ENCODE measurements at places on chromosomes 12 and 14.

GRCh38 chr14:31449971-31450610 is 7.2 kb downstream of the DTD2 start:
- no peak for DNase-seq

GRCh38 chr12:10279937-10280336 is 27.7 kb upstream of the KLRD1 start:
- DNase-seq, result no peak

DNA sequence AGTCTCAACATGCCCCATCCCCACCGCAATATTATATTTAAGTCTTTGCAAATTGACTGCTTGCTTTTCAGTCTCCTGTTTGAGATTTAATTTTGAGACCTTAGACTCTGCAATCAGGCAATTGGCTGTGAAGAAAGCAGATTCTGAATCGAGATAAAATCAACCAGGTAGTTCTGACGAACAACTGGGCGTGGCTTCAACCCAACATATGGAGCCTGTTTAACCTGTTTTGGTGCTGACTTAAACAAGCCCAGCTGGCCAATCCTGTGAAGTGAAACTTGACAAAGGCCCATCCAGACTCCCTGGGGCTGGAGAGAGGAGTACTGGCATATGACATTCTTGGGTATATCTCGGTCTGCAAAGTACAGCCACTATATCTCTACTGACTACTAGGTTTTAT is 9.8 kb upstream of the CIPC start:
- DNase-seq, result no peak

DNA sequence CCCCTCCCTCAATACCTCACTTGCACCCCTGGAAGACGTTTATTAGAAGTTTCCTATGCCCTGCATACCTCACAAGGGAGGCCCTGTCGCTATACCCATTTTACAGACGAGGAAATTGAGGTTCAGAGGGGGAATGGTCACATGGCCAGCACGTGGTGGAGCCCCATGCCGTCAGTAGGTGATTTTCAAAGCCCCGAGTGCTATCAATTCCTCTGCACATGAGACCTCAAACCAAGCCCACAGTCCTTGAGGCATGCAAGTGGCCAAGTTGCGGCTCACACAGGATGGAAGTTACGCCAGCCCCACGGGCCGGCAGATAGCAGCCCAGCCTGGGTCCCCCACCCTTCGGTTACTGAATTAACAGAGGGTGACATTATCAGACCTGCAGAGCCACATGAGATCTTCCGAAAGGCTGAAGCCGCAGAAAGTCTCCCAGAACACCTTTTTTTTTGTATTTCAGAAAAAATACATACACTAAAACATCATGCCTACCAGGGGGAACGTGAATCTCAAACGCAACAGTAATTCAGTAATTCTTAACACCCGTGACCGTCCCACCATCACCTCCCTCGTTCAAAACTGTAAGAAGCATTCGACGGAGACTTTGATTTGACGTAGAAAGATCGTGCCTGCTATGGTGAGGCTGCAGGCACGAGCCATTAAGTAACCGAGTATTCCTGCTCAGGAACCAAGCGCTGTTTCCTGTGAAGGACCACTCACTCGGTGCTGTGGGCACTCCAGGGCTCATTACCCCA is 129.0 kb downstream of the RFLNA start:
- no peak for DNase-seq

DNA sequence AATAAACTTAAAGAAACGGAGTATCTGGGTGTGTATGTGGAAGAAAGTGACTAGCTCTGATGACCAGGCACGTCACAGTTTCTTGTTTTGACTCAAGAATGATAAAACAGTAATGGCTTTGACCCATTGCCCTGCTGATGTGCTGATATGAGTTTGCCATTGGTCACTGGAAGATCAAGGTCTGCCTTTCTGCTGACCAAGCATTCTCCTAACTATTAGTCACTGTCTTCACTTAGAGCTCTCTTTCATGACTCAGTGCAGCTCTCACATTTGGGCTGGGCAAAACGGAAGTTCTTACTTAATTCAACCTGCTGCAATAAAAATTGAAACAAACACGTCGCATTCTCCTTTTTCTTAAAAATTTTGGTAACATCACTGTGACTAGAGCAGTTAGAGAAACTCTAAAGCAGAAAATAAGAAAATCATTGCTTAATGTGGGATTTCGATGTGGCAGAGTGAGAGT is 366.7 kb downstream of the BTG1 start:
- DNase-seq, result peak; percentile 51
